ENCODE measurements at places on chromosomes 13 and 19.

- no peak for DNase-seq
Measured at GRCh38 chr19:54451997-54452396, 3.0 kb downstream of the LENG8 start.

GRCh38 chr13:76954538-76954937, 6.2 kb downstream of the ACOD1 start:
- DNase-seq = no peak

DNA sequence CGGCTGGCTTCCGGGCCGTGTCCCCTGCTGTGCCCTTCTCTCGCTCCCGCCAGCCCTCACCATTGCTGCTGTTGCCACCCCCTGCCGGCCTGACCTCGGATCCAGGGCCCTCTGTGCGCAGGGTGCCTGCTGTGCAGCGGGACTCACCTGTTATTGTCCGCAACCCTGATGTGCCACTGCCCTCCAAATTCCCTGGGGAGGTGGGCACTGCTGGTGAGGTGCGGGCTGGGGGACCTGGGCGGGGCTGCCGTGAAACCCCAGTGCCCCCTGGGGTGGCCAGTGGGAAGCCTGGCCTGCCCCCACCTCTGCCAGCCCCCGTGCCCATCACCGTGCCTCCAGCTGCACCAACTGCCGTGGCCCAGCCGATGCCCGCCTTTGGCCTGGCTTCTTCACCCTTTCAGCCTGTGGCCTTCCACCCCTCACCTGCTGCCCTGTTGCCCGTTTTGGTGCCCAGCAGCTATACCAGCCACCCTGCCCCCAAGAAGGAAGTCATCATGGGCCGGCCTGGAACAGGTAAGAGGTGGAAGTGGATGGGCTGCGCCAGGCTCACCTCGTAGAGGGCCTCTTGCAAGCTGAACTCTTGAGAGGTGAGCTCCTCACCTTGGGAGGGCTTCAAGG, 5.1 kb downstream of the CIC start:
- no peak for DNase-seq

DNA sequence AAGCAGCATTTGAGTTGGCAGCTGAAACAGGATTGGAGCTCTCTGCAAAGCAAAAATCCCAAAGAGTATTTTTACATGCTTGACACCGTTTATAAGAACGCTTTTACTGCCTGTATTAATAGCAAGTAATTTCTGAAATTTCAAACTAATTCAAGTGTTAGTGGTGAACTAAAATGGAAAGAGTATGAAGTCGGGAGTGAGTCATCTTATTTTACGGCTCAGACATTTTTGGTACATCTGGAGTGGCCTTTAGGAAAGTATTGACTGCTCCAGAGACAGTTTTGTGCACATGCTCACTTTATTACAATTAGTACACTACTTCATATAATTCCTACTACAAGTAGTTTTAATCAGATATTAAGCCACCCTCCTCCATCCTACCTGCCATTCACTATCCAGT, 167.4 kb downstream of the SLITRK6 start:
- DNase-seq = no peak

GRCh38 chr19:17281391-17282304, at the start of gene ANKLE1:
TSS of gene ANKLE1 (plus strand) at chr19:17281901. CDS start at chr19:17281921, 20 bp downstream.
- no peak for DNase-seq

DNA sequence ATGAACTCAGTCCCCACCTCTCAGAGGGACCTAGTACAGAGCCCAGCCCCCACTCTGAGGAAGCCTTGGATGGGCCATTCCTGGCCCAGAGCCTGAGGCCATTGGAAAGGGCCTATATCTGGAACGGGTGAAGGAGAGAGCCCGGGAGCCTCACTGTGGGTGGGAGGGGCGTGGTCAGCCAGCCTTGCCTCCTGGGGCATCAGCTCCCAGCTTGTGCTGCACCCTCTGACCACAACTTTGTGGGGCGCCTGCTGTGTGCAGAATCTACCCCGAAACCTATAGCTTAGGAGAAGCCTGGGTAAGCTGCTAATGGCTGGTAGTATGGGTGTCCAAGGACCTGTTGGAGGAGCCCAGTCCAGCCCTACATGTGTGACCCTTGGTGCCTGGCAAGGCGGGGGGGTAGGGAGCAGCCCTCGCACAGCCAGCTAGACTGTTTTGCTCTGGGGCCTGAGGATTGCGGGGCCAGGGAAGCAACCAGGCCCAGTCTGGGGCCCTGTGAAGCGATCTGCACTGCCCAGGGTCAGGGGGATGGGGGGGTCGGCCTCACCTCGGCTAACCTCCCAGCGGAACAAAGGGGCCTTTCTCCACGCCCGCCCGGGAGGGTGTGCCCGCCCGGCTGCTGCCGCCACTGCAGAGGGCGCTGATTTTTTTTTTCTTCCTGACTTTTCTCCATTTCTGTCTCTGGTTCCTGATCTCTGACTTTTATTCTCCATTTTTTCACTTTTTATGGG, 42.3 kb downstream of the LYL1 start:
- no peak for DNase-seq

DNA sequence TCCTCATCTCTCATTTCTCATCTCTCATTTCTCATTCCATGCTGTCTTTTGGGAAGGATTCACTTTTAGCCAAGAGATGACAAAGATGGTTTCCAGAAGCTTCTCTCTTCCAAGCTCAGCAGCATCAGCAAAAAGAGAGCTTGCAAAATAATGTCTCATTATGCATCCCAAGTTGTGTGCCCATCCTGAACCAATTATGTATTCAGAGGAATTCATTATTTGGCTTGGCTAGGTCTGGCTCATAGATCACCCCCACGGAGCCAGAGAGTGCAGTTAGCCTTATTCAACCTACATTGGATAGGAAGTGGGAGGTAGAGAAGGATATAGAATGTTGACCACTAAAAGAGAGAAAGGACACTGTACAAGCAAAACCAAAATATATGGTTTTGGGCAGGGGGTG, 5.4 kb upstream of the OLFM2 start:
- DNase-seq = no peak

DNA sequence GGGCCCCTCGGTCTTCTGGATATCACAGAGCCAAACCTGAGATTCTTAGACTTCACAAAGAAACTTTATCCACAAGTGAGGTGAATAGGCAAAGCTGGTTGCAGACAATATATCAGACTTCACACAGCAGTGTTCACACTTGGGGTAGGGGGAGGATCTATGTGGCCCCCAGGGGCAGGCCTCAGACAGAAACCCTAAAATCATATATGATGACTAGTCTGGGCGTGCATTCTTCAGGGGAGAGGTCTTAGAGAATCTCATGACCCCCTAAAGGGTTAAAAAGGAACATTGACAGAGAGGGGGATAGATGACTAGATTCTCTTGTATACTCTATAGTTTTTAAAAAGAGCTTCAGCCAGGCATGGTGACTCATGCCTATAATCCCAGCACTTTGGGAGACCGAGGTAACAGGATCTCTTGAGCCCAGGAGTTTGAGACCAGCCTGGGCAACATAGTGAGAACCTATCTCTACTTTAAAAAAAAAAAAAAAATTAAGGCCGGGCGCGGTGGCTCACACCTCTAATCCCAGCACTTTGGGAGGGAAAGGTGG, 2.8 kb downstream of the TYROBP start:
- DNase-seq = no peak

DNA sequence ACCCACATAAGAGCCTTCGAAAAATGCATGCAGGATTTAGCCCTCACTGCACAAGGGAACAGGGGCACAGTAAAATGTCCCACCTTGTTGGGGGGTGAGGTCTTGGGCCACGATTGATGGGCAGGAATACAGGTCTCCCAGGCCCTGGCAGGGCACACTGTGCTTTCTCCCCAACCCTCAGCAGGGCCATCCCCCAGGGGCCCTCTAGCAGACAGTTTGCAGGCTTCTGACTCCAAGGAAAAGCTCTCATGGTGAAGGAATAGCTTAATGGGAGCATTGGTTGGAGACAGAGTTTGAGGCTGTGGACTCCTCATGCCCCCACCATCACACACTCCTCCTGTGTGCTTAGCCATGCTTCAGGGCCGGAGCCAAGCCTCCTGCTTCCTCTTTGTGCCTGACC, 484.6 kb downstream of the ZNF536 start:
- no peak for DNase-seq

- DNase-seq = no peak
Measured at GRCh38 chr13:63050287-63050686, 1634.6 kb upstream of the PCDH20 start.

- no peak for DNase-seq
Measured at GRCh38 chr19:41694196-41694595, 6.1 kb upstream of the CEACAM7 start.

GRCh38 chr19:32291876-32292275, 53.5 kb upstream of the ZNF507 start:
- no peak for DNase-seq

DNA sequence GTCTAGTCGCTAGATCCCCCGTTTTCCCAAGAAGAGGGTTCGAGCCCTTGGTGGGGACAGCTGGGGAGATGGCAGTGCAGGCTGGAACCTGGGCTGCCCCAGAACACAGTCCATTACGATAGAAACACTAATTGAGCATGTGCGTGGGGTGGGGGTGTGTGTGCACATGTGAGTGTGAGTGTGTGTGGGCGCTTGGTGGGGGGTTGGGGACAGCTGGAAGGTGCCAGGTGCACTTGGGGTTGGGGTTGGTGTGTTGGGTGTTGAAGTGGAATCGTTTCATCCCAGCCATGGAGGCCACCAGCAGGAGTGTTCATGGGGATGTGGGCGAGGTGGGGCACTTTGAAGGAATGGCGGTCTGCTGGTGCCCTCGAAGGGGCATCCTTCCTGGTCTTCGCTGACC, 18.1 kb upstream of the NPAS1 start:
- DNase-seq = no peak

DNA sequence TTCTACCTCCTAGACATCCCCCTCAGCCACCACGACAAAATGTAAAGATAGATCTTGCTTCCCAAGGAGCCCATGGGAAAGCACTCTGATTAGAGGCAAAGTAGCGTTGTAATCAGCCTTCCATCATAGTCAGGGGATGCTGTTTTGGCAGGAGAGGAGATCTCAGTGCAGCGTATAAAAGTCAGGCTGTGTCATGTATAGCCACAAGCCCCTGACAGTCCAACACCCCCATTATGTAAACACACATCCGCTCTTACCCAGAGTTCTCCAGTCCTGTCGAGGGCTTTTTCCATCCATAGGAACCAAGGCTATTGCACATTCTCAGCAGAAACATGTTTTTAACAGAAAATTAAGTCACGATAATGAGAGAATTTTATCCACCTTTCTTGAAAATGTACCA, 156.3 kb downstream of the CYSLTR2 start:
- DNase-seq = no peak

DNA sequence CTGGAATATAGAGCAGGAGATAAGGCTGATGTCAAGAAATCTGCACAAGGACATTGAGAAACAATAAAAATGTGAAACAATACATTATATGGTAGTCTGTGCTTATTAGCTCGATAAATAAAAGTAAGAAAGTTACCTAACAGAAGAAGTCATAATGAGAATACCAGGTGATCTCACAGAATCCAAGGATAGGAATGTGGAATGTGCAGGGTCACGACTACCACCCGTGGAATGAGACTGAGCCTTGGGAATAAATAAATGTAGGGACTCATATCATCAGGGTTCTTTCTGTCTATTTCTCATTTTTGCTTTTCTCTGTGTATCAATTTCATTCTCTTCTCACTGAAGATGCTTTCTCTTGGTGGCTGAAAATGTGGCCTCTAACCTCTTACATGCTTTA, 26.0 kb upstream of the KBTBD7 start:
- no peak for DNase-seq

DNA sequence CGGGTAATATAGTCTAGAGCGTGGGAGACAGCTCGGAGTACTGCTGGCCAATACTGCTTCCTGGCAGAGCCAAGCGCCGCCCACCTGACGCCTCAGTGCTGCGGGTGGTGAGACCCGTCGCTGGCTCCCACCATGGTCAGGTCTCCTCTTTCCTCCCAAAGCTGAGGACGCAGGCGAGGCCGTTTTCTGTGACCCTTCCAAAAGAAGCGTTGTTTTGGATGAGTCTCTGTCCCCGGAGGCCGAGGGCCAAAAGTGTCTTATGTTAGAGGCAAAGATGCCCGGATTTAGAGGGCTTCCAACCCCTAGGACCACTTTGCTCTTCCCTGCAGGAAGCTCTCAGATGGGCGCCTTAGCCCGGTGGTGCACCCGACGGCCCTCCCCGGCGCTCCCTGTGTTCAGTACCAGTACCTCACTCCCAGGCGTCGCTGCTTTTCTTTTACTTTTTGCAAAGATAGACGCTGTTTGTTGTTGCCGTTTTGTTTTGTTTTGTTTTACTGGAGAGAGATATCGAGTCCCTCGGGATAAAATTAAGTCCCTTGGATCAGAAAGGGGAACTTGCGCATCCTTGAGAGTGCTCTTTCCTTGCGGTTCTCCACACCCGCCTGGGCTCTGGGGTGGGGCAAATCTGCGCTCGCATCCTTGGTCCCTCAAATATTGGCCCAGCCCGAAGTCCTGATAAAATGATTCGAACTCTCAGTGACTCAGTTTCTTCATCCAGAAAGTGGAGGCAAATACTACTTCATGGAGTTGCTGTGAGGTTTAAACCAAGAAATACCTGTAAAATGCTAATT, 7.0 kb downstream of the PDX1 start:
- DNase-seq = no peak

DNA sequence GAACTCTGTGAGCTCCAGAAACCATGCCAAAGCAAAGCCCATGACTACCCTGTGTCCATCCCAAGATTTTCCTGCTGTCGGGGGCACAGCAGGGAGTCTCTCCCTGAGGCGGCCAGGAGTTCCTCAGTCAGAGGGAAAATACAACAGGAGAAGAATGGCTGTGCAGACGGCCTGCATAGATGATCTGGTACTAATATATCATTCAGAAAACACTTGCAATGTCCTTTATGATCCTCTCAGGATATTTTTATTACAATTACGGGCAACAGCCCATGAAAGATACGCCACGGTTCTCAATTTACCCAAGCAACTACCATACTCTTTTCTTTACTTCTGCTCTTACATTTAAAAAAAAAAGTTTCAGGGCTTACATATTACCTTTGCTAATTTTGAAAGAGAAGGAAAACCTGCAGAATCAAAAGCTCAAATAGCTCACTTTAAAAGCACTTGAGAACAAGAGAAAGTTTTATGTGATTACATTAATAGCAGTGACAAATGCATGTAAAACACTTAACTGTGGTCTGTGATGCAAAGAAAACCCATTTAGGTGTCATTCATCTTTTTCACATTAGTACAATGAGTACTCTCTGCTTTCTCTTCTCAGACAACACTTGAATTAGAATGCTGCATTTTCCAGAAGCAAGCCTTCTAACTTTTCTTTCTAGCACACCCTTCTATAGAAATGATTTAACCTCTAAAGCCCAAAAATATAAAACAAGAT, 460.8 kb downstream of the KLF5 start:
- DNase-seq = no peak

GRCh38 chr13:64529874-64530485, 2700.2 kb downstream of the PCDH9 start:
- DNase-seq = peak; percentile 35

DNA sequence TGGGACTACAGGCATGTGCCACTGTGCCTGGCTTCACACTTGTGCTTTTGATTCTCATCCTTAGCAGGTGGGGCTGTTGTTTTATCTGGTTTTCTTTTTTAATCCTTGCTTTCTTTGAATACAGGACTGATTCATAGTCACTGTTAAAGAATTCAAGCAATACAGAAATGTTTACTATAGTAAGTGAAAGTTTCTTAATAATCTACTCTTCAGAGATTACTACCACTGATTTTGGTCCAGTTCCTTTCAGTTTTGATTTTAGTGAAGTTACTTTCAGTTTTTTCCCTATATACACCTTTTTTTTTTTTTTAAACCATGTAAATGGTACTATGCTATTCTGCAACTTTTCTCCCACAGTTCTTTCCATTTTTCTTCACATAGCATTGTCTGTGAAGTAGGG, 53.6 kb downstream of the GATAD2A start:
- no peak for DNase-seq

All from iPS DF 6.9 (cell line).